ENCODE measurements at places on chromosomes 1 and 21.

- peak; percentile 35 for DNase-seq
Observed at GRCh38 chr1:43354936-43355335, 3.8 kb upstream of the CDC20 start.

DNA sequence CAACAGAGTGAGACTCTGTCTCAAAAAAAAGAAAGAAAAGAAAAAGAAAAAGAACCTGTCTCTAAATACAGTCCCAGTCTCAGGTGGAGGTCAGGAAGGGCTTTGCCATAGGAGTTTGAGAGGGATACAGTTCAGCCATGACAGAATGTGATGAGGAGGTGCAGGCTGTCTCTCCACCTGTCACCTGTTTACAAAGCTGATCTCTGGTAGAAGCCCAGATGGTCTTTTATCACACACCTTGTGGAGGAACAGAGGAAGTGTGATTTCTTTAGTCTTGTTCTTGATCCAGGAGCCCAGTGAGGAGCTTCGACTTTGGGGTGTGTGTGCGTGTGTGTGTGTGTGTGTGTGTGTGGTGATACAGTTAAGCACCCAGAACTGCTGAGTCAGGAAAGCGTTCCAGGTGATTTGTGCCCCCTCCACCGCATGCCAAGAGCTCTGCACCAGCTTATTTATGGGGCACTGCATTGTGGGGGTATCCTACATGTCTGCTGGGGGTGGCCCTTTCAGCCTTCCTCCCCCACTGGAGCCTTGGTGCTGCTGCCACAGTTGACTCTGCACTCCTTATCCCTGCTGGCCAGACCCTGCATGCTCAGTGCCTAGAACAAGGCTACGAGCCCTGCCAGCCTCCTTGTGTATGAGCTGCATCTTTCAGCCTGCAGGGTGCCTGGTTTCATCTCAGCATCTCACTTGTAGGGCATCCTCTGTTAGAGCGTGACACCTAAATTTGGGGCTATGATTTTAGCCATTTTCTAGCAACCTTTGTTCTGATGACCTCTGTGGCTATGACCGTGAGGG lies 19.3 kb downstream of the DOP1B start:
- DNase-seq: no peak

DNA sequence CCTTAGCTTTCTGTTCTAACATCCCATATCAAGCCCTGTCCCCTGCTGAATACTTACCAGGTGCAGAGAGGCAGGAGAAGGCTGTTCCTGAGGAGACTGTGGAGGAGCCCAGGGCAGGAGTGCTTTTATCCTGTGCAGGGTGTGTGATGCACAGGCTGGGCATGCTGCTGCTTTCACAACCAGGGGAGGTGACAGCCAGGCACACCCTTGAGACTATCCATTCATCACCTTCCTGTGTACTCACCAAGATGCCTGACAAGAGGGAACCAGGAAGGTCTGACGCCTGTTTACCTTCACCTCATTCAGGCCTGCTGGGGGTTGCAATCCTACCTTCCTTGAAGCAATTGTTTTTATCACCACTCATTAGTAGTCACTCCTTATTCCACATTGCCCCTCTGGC lies at the start of gene LCE3E:
Gene LCE3E (minus strand): TSS at position 100 of the 400 bp plus-strand sequence. CDS start 572 bp downstream, outside the sequence.
- DNase-seq: no peak

DNA sequence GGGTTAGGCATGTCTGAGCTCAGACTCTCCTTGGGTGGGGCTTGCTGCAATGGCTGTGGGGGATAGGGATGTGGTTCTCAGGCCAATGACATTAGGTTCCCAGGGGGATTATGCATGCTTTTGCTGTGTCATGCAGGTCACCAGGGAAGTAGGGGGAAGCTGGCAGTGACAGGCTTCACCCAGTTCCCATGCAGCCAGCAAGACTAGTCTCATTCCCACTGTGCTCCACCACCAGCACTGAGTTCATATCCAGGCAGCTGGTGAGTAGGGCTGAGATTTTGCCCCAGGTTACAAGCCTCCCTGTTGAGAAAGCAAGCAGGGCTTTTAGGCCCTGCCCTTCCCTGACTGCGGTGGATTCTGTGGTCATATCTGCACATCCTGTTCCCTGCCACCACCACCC lies 32.1 kb upstream of the PLA2G5 start:
- no peak for DNase-seq

- DNase-seq: peak; percentile 4
Observed at GRCh38 chr1:199774433-199775089, 252.9 kb upstream of the NR5A2 start.

GRCh38 chr1:226697151-226697928 lies 41.7 kb downstream of the ITPKB start:
- DNase-seq: peak; percentile 39

- no peak for DNase-seq
Observed at GRCh38 chr1:155247667-155248553, 7.4 kb downstream of the ENTREP3 start.

DNA sequence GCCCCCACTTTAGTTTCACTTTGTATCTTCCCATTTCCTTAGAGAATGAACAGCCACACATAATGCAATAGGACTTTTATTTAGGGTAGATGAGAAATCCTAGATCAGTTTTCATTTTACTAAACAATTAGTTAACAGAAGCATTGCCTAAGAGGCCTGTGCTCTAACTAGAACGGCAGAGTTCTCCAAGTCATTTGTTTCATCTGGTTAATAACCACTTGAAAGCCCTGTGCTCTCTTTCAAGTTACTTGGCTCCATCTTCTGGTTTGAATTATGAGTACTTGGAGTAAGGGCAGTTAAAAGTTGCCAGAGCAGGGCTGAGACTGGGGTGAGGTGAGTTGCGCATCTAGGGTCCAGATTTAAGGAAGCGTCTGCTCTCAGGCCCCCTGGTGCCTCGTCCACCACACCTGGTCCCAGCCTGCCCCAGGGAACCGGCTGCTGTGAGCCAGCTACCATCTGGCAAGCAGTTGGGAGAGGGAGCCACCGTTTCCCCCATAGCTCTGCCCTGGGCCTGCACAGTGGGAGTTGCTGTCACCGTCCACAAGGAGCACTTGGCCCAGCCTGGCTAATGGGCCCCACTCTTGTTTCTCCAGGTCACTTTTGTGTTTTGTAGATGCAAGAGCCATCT lies 18.1 kb upstream of the SLC44A3 start:
- peak; percentile 81 for DNase-seq

DNA sequence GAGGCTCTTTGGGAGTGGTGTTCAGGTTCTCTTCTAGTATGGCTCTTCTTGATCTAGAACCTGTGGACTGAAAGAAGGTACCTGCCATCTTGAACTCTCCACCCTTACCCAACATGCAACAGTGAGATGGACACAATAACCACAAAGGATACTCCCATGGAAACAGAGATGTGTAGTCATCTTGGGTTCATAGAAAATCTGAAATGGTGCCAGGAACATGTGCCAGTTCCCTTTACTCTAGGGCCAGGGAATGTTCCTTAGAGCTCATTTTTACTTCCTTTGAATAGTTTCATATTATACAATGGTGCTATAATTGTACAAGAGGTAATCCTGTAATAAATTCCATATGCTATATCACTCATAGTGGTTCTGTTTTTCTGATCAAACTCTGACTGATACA lies 13.2 kb upstream of the SCYL3 start:
- peak; percentile 19 for DNase-seq

GRCh38 chr21:44051462-44051941 lies 39.4 kb downstream of the TRAPPC10 start:
- peak; percentile 68 for DNase-seq

GRCh38 chr1:212067787-212068186 lies 32.2 kb downstream of the DTL start:
- DNase-seq: no peak

- no peak for DNase-seq
Observed at GRCh38 chr1:41355356-41355755, 5.9 kb upstream of the FOXO6 start.

DNA sequence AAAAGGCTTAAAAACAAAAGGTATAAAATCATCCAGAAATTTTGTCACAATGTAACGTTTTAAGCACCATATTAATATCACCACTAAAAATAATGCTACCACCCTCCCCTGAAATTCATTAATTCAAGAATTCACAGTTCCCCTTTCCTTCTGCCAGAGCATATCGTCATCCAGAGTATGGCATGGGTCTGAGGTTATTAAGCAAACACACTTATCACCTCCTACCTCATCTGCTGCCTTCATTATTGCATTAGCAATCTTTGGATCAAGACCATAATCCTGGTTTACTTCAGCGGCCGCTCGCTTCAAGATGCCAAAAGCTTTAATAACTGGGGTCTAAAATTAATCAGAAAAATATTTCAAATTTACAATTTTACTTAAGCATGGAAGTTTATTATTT lies 6.2 kb downstream of the FH start:
- no peak for DNase-seq

GRCh38 chr1:234675572-234675971 lies 65.6 kb upstream of the IRF2BP2 start:
- no peak for DNase-seq

GRCh38 chr1:39751595-39751994 lies 12.9 kb downstream of the PPIE start:
- DNase-seq: no peak

DNA sequence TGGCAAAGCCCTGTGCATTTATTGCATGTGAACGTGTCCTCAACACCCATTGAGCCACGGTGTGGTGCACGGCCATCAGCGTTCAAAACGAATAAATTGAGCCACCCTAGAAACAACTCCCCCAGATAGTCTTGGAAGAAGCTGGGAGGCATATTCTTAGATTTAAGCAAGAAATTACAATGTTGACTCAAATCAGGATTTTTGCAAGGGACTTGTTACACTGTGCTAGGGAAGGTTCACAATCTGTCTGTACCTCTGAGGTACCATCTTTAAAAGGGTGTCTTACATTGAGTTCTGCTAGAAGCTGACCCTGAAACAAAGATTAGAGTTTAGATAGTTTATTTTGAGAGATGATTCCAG lies 16.2 kb downstream of the CD247 start:
- no peak for DNase-seq

DNA sequence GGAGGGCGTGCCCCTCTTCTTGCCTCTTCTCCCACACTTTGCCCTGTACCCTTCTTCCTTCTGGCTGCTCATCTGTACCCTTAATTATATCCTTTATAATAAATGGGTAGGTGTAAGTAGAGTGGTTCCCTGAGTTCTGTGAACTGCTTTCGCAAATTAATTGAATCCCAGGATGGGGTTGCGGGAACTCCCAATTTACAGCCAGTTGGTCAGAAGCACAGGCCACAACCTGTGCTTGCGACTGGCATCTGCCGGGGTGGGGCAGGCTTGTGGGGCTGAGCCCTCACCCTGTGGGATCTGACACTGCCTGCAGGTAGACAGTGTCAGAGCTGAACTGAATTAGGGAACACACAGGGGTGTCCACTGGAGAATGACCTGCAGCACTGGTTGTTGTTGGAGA lies 244.9 kb downstream of the KCNJ6 start:
- DNase-seq: no peak

- DNase-seq: no peak
Observed at GRCh38 chr1:7771823-7772299, 765 bp downstream of the VAMP3 start.

GRCh38 chr1:208691012-208691411 lies 446.8 kb upstream of the PLXNA2 start:
- no peak for DNase-seq

- DNase-seq: no peak
Observed at GRCh38 chr1:117537291-117537920, 68.4 kb upstream of the TENT5C start.

- DNase-seq: no peak
Observed at GRCh38 chr1:10623686-10624145, 149.0 kb downstream of the PEX14 start.

GRCh38 chr21:33802481-33802880 lies 113.1 kb downstream of the ATP5PO start:
- no peak for DNase-seq

GRCh38 chr1:209768354-209768774 lies 12.5 kb downstream of the TRAF3IP3 start:
- no peak for DNase-seq

- no peak for DNase-seq
Observed at GRCh38 chr1:60763741-60764140, 318.6 kb upstream of the NFIA start.

- DNase-seq: peak; percentile 18
Observed at GRCh38 chr1:185337246-185337645, 20.2 kb upstream of the IVNS1ABP start.

DNA sequence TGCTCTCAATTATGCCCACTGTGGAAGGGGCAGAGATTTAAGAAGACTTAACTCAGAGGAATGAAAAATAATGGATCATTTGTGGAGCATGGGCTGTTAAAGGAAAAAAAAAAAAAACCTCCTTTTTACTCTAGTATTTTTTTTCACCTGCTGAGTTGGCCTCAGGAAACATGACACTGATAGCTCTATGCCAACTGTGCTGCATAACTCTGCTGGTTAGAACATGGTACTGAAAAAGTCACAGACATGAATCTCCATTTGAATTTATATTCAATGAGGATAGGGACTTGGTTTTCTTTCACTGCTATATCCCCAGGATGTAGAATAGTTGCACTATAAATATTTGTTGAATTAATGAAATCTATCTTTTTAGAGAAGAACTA lies 86.1 kb upstream of the KIAA0040 start:
- DNase-seq: no peak

GRCh38 chr21:39312112-39313041 lies 1.1 kb downstream of the BRWD1 start:
- peak; percentile 88 for DNase-seq

- peak; percentile 87 for DNase-seq
Observed at GRCh38 chr1:226034482-226034881, 28.0 kb upstream of the H3-3A start.

DNA sequence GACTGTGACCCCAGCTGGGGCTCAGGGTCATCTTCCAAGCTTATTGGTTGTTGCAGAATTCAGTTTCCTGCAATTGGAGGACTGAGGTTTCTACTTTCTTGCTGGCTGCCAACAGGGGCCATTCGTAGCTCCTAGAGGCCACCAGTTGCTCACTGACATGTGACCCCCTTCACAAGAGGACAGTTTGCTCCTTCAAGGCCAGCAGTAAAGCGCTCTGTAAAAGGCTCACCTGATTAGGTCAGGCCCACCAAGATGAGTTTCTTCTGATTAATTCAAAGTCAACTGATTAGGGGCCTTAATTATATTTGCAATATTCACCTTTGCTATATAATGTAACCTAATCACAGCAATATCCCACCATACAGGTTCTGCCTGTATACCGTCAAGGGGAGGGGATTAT lies 68.9 kb downstream of the SLC9A1 start:
- DNase-seq: no peak

GRCh38 chr1:2356401-2356800 lies 35.0 kb downstream of the MORN1 start:
- no peak for DNase-seq

GRCh38 chr1:29983321-29983720 lies 740.1 kb downstream of the MATN1 start:
- no peak for DNase-seq

Measured in fibroblast of skin of scalp (primary cell).